ENCODE measurements at places on chromosomes 4 and X.
A peak's percentile ranks its signal among the peaks of the same experiment; 100 is the strongest.

GRCh38 chrX:74230094-74230493 lies 73.9 kb upstream of the ZCCHC13 start:
- no peak for DNase-seq

- DNase-seq = no peak
Observed at GRCh38 chr4:123340381-123340701, 56.3 kb upstream of the SPRY1 start.

DNA sequence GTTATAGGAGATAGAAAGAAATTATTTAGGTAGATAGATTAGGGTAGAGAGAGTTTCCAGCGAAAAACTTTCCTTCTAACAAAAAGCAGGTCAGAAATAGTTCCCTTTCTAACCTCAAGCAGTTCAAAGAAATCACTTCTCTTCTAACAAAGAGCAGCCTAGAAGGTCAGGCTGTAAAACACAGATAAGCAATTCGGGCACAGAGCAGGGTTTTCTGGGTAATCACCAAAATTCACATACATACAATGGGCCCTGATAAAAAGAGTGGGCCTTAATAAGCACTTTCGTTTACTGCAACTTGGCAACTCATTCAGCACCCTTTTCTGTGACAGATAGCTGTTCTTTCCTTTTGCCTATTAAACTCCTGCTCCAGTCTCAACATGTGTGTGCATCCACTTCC lies 13.4 kb upstream of the NAF1 start:
- DNase-seq = no peak

DNA sequence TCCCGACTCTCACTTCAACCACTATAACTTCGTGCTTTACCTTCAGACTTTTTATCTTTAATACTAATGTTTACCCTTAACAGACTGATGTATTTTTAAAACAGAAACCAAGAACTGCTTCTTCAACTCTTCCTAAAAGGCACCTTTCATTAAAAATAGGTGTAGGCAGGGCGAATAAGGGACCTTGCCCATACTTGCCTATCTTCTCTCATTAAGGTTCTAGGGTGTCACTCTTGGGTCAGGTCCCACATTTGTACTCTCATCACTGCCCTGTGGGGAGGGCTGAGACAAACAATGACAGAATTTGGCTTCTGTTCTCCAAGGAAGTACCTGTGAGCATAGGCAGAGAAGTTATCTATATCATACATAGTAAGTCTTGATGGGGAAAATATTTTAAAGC lies 69.7 kb downstream of the ANKRD50 start:
- DNase-seq = no peak

DNA sequence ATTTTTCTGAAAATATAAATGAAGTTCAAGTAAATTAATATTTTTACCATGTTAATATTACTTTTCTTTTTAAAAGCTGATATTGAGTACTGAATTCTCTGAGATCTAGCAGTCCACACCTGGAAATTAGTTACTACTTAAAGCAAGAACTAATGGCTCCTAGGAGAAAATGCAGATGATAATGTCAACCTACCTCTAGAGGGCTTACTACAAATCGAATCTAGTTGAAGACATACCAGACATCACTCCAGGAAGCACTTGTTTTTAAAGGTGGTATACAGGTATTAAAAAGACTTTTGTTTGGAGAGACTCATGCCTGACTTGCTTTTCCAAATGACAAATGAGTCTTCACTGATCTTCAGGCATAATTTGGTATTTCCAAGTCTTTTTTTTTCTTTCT lies 516.4 kb upstream of the BOD1L1 start:
- DNase-seq = no peak

DNA sequence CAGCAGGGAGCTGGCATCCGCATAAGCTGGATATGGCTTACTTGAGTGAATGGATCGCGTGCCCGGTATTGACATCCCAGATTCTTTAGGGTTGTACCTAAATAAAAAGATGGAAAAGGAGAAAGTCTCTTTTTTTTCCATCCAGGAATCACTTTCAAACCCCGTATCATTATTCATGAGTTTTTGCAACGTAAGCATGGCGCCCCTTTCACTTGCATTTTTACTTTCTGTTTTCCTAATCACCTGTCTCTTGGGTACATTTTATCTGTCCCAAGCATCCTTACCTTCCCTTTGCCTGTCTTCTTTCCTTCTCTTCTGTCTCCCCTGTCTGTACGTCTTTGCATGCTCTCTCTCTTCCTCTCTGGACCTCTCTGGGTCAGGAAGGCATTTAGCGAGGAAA lies 128.6 kb downstream of the CPE start:
- DNase-seq = no peak

DNA sequence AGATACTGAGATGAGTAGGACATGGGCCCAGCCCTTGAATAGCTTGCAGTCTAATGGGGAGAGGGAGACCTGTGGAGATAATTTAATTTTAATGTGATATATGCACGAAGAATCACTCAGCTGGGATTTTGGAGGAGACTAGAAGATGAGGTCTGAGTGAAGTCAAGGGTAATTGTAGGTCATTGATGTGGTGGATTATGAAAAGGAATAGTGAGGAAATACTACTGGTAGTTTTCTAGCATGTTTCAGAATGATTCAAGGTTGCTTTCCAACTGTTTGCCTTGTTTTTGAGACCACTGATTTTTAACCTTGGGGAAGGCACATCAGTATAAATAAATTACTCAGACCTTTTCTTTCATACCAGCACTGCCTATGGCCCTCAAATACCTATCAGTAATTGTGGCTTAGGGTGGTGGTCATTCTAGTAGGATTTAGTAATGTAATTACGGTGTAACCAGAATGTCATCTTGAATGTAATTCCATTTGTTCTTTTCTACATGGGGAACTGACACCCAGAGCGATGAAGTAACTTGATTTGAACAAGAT lies 25.6 kb downstream of the PTTG2 start:
- no peak for DNase-seq

- no peak for DNase-seq
Observed at GRCh38 chrX:24221872-24222271, 72.3 kb downstream of the ZFX start.

DNA sequence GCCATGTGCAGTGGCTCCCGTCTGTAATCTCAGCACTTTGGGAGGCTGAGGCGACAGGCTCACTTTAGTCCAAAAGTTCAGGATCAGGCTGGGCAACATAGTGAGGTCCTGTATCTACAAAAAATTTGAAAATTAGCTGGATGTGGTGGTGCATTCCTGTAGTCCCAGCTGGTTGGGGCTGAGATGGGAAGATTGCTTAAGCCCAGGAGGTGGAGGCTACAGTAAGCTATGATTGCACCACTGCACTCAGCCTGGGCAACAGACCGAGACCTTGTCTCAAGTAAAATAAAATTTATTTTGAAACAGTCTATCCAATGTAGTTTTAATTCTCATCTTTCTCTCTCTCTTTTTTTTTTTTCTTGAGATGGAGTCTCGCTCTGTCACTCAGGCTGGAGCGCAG lies 21.1 kb downstream of the RBM10 start:
- DNase-seq = no peak

DNA sequence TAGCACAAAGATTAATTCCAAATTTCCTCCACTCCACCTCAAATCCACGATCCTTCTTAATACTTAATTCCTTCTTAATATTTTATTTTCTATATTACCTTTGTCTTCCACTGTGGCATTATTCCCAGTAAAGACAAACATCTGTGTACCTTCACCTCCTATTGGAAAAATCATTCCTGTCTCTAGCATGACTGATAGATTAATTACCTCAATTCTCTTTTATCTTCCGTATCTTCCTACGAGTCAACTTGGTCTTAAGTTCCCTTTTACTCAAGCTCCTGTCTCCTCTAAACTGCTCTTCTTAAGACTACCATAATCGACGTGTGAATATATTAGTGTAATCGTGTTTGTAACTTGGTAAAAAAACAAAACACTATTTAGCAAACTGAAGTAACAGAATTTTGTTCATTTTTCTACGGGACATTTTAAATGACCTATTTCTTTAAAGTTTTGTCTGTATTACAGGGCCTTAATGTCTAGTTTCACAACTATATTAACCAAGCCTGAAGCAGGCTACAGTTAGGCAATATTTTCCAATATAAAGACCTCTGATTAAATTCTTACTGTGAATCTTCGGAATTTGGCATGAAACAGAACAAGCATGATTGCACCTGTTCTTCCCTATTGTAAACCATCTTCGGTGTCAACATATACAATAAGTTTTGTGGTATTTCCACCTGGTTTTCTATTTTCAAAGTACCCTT lies 1.1 kb upstream of the USP38 start:
- DNase-seq = no peak

DNA sequence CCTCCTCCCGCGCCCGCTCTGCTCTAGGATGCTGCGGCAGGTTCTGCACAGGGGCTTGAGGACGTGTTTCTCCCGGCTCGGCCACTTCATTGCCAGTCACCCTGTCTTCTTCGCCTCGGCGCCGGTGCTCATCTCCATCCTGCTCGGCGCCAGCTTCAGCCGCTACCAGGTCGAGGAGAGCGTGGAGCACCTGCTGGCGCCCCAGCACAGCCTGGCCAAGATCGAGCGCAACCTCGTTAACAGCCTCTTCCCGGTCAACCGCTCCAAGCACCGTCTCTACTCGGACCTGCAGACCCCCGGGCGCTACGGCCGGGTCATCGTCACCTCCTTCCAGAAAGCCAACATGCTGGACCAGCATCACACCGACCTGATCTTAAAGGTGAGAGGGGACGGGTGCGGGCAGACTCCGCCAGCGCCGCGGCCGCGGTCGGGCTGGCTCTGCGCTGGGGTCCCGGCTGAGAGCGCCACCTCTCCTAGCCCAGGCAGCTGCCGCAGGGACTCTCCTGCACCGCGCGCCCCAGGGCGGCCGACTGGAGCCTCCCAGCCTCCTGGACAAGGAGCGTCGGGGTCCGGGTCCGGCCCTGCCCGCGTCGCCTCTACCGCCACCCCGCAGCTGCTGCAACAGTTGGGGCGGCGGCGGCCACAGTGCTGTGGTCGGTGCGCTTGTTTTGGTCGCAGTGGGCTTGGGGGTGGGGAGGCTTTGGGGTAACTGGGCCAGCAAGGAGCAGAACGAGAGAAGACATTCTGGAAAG lies at the start of gene PTCHD1:
Gene PTCHD1, plus strand, starts transcription at position 2 of the 752 bp plus-strand sequence. Its CDS starts 27 bp downstream, at position 29.
- DNase-seq = peak; percentile 65

DNA sequence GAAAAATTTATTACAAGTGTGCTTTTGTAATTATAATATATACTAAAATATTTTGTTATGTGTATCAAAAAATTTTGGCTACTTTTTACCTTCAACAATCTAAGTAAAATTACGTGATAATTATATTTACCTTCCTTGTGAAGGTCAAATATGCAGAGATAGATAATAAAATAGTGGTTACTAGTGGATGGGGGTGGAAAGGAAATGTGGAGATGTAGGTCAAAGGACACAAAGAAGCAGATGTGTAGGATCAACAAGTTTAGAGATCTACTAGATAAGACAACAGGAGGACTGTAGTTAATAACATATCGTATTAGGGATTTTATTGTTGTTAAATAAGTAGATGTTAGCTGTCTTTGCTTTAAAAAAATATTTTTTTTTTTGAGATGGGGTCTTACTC lies 21.3 kb downstream of the HERC5 start:
- DNase-seq = no peak

DNA sequence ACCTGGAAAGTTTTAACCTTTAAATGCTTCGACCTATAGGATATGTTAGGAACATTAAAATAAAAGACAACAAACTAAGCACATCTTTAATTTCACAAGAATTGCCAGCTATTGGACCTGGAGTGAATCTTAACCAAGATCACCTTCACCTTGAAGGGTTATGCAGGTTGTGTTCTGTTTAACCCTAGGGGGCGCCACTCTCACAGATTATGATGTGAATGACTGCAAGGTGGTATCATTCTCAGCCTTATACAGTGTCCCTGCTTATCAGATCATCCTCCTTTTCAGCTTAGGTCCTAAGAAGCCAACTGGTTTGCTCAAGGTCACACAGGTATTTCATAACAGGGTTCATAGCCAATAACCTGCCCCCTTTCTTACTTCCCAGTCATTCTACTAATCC lies 23.5 kb downstream of the INTS6L start:
- no peak for DNase-seq

DNA sequence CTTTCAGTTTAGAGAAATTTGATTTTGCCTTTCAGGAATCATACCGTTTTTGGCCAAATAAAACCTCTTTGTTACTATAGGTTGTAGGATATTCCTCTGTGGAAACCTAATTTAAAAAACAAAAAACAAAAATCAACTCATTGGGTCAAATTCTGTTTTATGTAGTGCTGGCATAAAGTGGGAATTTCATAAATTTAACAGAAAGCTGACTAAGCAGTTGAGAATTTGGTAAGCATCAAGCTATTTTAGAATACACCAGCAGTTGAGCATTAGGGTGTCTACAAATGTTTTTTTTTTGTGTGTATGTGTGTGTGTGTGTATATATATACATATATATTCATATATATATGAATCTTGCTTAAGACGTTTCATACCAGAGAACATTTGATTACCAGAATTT lies 47.4 kb downstream of the C4orf33 start:
- no peak for DNase-seq

GRCh38 chr4:131595140-131595539 lies 1554.0 kb upstream of the PCDH10 start:
- no peak for DNase-seq

- DNase-seq = no peak
Observed at GRCh38 chr4:6916069-6916586, 6.5 kb downstream of the TBC1D14 start.

GRCh38 chr4:91840359-91840758 lies 463.4 kb upstream of the GRID2 start:
- no peak for DNase-seq

DNA sequence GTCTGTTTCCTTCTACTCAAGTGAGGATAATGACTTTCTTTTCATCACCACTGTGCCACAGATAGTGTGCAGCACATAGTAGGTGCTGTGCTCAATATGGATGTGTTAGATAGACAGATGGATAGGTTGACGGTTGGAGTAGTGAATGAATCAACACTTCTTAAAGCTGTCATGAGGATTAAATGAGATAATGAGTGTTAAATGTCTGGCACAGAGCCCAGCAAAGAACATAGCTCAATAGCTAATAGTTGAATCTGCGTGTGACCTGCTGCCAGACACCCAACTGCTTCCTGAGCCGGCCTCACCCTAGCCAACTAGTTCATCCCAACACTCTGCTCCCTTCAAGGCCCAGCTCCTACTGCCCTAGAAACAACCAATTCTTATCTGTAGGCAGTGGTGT lies 67.7 kb upstream of the PJA1 start:
- no peak for DNase-seq

GRCh38 chrX:17635231-17635630 lies 102.1 kb upstream of the SCML1 start:
- DNase-seq = peak; percentile 82

Data from islet precursor cell (in vitro differentiated cells).